ENCODE measurements at places on chromosomes 3 and 15.

GRCh38 chr3:31999907-32000439 lies 18.4 kb downstream of the ZNF860 start:
- DNase-seq = no peak

GRCh38 chr15:33458421-33458820 lies 147.7 kb downstream of the RYR3 start:
- no peak for DNase-seq

DNA sequence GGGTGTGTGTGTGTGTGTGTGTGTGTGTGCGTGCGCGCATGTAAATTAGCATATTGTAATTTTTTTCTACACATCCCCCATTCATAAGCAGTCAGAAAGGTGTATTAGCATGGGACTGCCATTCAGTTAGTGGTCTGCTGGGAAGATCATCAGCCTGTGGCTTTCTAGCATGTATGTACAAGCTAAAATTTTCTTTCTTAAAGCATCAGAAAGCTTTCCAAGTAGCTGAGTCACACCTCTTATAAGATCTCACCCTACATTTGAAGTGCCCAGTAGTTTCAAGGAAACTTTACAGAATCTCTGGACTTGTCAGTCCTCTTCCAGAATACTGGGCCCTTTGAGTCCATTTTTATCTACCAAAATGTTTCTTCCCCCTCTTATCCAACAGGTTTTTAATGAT lies 411.4 kb upstream of the TPRG1 start:
- DNase-seq = no peak

GRCh38 chr3:62293051-62293780 lies 80.1 kb downstream of the FEZF2 start:
- no peak for DNase-seq

- DNase-seq = no peak
These were observed 4.7 kb downstream of the CEP152 start for GRCh38 chr15:48806151-48806550.

- no peak for DNase-seq
These were observed 84.5 kb downstream of the EFL1 start for GRCh38 chr15:82178061-82178460.

DNA sequence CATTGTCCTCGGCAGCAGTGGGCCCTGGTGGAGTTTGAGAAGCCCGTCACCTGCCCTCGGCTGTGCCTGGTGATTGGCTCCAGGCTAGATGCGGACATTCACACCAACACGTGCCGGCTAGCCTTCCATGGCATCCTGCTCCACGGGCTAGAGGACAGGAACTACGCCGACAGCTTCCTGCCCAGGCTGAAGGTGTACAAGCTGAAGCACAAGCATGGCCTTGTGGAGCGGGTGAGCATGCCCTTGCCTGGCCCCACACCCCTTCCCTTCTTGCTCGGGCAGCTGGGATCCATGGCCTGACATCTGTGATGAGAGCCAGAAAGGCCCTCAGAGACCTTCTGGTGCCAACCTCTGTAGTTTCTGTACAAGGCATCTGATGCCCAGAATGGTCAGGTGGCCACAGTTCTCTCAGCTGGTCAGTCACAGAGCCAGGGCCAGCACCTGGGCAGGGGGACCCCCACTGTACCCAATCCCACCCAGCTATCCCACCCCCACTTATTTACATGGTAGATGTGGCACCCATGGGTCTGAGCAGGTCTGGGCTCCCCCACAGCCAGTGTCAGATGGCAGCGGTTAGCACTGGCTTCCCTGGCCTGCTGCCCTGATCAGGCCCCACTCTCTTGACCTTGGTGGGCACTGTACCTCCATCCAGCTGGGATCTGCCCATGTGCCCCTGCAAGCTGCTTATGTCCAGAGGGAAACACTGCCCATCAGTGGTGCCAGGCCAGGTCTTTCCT lies 124.9 kb downstream of the DNAJB8 start:
- no peak for DNase-seq

GRCh38 chr3:144821583-144821982 lies 850.0 kb downstream of the DIPK2A start:
- DNase-seq = no peak

DNA sequence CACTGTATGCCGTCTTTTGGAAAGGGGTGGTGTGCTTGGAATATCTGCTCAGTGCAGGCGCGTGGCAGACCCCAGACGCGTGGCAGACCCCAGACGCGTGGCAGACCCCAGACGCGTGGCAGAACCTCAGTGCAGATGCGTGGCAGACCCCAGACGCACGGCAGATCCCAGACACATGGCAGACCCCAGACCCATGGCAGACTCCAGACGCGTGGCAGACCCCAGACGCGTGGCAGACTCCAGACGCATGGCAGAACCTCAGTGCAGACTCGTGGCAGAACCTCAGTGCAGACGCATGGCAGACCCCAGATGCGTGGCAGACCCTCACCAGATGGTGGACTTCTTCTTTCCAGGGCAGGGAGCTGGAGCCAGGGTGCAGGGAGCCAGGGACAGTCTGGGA lies 637 bp upstream of the MUC4 start:
- no peak for DNase-seq

GRCh38 chr15:28191832-28192231 lies 92.7 kb upstream of the OCA2 start:
- peak; percentile 54 for DNase-seq

DNA sequence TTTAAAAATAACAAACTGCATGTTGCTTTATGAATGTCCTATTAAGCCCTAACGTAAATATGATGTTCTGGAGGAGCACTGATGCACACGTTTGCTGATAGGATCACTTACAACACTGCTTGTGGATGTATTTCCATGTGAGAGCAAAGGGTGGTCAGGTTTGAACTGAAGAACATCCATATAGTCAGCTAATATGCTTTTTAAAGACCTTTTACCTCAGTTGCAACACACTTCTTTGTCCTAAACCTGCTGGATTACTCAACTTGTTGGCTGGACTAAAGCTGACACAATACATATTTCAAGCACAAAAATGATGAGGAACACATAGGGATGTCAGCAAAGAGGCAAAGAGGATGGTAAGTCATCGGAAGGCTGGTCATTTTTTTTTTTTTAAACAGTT lies 186.6 kb downstream of the TIGIT start:
- no peak for DNase-seq

- no peak for DNase-seq
These were observed 41.6 kb downstream of the GOLGA6L10 start for GRCh38 chr15:82307714-82308081.

GRCh38 chr3:71388535-71389120 lies 194.9 kb downstream of the FOXP1 start:
- no peak for DNase-seq

- DNase-seq = no peak
These were observed 47.9 kb upstream of the ZSCAN2 start for GRCh38 chr15:84552896-84553295.

DNA sequence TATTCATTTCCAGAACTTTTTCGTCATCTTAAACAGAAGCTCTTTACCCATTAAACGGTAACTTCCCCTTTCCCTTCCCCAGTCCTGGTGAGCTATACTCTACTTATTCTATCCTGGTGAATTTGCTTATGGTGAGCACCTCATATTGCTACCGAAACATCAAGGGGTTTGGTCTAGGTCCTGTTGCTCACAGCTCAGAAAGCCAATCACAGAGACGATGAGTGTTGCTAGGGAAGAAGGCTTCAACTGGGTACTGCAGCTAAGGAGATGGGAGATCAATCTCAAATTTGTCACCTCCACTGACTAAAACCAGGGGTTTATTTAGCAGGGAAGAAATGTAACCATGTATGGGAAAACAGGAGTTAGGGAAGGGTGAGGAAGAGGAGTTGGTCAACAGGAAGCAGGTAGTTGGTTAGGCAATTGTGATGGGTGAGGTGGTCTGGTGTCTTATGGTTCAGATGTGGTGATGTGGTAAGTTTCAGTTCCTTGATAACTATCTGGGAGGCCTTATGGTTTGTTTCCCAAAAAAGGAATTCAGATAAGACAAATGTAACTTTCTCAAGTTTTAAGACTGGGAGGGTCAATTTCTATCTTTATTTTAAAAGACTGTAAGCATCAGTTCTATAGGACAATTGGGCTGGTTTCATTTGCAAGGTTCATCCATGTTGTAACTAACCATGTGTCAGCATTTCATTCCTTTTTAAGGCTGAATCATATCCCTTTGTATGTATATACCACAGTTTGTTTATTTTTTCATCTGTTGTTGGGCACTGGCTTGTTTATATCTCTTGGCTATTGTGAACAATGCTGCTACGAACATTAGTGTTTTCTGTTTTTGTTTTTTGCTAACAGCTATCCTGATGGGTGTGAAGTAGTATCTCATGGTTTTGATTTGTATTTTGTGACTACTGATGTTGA lies 24.3 kb downstream of the ARHGAP11B start:
- no peak for DNase-seq

DNA sequence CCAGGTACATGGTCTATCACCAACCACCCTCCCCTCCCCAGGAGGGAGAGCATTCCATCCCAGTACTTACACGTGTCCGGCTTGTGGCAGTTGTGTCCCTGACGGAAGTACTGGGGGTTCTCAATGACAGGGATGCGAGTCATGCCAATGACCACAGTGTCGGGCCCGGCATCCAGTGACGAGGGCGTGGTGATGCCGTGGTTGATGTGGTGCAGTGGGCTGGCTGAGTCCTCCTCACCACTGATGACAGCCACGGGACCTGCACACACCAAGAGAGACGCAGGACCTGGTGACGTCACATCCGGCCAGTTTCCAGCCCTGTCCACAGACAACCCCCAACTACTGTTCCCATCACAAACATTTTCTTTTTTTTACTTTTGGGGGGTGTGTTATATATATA lies 223.8 kb downstream of the NTRK3 start:
- no peak for DNase-seq

DNA sequence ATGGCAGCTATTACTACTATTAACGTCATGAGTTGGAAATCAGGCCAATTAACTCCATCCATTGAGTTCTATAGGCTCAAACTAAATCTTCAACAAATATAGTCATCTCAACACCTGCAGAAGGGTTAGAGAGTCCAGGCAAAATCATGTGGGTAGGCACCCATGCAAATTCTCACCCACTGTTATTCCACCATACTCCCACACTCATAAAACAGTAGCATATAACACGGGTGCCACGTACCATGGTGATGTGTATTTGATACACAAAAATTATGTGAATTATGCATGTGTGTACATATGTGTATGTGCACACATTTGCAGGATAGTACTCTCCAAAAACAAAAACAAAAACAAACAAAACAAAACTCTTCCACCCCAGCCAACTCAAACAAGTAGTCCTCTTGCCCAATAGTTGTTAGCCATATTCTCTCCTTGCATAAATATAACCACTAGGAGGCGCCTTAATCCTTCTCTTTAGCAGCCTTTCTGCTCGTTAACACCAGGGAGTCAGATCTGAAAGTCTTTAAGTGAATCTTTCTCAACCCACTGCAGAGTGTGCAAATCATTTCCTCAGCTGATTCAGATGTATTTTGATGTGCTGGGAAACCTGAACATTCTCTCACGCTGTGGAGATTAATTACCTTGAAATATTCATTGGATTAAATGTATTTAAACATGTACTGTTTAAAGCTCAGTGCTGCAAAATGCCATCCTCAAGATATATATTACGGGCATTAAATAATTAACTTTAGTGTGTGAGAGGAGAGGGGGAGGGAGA lies 38.0 kb upstream of the COPB2 start:
- peak; percentile 69 for DNase-seq

DNA sequence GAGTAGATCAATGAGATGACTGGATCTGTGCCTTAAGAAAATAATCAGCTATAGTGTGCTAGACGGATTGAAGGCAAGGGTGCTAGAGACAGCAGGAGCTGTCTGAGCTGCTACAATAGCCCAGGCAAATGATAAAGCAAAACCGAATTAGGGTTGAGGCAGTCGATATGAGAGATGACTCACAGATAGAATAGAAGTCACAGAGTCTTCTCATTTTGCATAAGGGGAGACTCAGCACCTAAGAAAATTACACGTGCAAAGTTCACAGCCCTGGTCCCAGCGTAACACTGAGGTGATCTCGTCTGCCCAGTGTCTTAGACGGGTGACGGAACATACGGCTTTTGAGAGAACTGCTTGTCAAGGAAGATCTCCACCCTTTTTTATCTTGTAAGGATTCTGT lies 11.6 kb downstream of the LPP start:
- no peak for DNase-seq

GRCh38 chr3:10901296-10901945 lies 85.4 kb downstream of the SLC6A11 start:
- DNase-seq = no peak

- no peak for DNase-seq
These were observed 126.3 kb downstream of the DNAJB8 start for GRCh38 chr3:128340198-128340903.

- DNase-seq = no peak
These were observed 19.7 kb downstream of the CTSH start for GRCh38 chr15:78925076-78925624.

GRCh38 chr3:140571836-140572235 lies 106.0 kb upstream of the TRIM42 start:
- no peak for DNase-seq

DNA sequence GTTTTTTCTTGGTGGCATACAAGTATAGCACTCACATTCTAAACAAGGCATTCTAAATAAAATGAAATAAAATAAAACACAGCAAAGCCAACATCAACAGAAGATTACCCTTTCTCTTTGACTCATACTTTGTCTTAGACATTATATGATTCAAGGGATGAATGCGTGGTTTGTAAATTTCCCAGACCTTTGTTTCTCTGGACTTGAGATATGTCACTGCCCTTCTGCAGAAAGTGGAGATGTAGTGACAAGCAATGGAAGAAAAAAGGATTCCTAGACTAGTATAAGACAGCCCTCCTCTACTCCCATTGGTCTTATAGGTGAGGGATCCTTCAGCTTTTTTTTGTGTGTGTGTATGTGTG lies 22.4 kb downstream of the NANOGP8 start:
- no peak for DNase-seq

DNA sequence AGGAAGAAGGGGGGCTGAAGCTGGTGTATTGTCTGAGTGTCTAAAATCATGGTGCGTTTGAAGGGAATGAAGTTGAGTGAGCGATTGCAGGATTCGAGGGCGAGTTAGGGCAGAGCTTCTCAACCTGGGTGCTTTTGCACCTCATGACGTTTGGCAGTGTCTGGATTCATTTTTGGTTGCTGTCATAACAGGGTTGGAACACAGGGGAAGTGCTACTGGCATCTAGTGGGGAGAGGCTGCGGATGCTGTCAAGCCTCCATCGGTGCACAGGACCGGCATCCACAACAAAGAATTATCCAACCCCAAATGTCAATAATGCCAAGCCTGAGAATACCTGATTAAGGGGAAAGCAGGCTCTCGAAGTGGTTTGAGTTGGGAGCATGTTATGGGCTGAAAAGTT lies 120.0 kb downstream of the SLCO3A1 start:
- DNase-seq = no peak

- DNase-seq = no peak
These were observed 659.3 kb downstream of the ROBO2 start for GRCh38 chr3:77699125-77699691.

GRCh38 chr15:63605816-63606215 lies 8.6 kb downstream of the FBXL22 start:
- DNase-seq = no peak

- no peak for DNase-seq
These were observed 83.3 kb upstream of the TSC22D2 start for GRCh38 chr3:150324788-150325187.

- DNase-seq = no peak
These were observed 120.7 kb downstream of the ANP32A start for GRCh38 chr15:68699881-68700454.

GRCh38 chr3:124775877-124776276 lies 45.6 kb downstream of the UMPS start:
- no peak for DNase-seq
